ENCODE measurements at places on chromosomes 12 and 14.

DNA sequence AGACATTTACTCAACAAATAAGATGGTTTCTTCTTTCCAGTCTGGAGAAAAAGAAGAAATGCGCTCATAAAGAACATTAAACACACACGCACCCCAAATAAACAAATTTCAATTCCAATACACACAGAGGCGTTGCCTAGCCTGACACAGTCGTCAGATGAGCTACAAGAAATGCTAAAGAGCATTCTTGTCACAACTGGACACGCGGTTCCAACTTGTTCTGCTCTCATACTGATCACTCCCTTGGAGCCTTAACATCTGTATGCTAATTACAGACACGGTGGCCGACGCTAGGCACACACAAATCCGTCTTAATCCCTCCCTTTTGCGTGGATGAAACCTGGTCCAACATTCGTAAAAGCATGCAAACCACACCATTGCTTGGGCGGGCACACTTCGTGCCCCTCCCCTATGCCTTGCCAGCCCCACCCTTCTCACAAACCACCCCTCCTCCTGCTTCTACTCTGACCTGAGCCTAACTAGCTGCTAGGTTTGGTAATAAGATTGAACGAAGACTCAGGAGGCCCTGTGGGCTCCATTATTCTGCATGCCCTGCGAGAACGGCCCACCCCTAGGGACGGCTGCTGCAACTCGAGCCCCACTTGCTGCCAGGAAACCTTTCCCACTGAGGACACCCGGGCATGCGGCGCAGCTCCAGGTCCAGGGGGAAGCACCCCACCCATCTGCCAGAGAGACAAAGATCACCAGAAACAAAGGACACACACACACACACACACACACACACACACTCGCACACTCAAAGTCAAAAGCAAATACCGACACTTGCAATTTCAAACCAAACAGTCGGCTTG, 1.2 kb downstream of the KCNK10 start:
- no peak for DNase-seq

DNA sequence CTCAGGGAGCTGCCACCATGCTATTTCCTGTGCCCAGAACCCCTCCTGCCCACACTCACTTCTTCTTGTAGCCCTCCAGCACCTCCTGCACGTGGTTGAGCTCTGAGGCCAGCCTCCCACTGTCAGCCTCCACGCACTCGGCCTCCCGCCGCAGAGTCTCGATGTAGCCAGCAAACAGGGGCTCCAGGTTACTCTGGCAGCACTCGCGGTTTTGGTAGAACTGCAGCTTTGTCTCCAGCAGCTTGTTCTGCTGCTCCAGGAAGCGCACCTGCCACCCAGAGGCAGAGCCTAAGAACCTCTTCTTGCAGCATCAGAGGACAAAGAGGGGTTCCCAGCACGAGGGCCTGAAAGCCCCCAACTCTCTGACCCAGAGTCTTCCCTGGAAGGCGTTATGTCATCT, 2.1 kb downstream of the KRT83 start:
- no peak for DNase-seq

DNA sequence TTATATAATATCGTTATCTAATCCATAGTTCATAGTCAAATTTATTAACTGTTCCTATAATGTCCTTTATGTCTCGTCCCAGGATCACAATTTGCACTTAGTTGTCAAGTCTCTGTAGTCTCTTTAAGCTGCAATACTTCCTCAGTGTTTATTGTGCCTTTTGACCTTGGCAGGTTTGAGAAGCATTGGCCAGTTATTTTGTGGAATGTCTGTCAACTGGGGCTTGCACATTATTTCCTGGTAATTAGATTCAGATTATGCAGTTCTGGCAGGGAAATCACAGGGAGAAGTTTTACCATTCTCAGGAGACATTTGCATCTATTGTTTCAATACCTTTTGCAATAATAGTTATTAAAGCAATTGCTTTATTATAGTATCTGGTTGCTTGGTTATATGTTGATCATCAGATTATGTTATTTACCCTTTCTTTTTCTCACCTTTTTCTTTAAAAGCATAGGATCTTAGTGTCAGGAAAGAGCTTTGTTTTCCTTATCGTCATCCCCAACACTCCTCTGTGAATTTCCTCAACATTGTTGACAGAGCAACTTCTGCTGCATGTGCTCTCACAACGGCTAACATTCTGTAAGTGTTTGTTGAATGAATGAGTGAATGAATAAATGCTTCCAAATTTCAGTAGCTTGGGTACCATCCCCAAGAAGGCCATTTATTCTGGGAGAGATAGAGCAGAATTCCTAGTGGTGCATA, 3.7 kb upstream of the ART4 start:
- no peak for DNase-seq

GRCh38 chr14:73125746-73126145, 10.6 kb upstream of the PSEN1 start:
- DNase-seq = no peak

DNA sequence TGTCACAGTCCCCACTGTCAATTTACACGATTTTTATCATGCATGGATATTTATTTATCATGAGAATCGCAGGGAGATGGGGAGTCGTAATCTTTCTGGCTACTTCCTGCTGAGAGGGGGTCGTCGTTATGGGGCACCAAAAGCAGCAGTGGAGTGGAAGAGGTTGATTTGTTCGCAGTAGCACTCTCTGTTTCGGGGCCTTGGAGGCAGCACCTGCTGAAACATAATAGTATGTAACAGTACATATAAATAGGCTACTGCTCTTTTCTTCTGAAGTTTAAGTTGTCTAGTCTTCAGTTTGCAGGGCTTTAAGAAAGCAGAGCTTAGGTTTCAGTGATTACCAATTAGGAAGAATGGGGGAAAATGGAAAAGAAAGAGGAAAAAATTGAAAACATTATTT, 3.8 kb downstream of the SOAT2 start:
- DNase-seq = no peak

DNA sequence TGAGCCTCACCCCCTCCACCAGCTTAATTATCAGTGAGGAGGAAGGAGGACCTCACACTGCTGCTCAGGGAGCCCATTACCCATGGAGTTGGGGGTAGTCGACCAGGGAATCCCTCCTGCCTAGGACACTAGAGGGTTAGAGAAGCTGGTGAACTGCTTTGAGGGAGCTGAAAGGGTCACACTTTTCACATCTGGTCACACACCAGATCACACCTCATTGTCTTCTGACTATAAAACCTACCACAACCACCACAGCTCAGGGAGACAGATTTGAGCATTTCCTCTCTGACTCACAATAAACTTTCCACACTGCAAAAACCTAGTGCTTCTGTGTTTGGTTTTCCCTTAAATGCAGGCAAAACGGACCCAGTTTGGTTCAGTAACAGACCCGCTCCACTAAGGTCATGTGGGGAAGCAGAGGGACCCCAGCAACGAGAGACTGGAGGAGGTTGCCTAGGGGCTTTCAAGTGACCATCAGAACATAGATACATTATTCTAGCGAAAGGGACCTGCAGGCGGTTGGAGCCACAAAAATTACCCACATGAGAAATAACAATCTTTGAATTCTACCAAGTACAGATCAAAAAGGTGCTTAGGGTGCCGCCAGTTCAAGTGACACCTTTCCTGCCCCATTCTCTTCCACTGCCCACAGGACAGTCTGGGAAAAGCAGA, 151.4 kb upstream of the AVPR1A start:
- no peak for DNase-seq

DNA sequence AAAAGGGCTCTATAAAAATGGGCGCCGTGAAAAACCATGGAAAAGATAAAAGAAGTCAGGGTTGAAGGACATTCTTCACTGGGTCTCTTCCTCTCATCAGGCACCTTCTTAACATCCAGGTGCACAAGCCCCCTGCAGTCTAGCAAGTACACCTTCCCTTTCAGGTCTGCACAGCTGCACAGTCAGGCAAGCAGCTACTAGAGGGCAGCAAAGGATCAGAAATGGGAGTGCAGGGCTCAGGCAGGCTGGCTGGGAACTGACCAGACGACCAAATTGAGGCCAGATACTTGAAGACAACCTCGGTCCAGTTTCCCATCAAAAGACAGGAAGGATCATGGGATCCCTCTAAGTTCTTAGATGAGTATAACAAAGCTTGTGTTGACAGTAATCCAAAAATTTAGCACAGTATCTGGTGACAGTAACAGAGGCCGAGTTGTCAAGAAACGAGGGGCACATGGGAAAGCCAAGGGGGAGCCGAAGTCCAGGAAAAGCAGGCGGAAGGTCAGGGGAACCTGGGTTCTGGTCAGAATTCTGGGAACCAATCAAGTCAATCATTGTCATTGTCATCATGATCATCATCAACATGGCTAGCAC, 10.1 kb upstream of the GRIP1 start:
- DNase-seq = no peak

- DNase-seq = no peak
These were observed 28.1 kb downstream of the TNFAIP2 start for GRCh38 chr14:103151270-103151945.

- no peak for DNase-seq
These were observed 19.3 kb downstream of the CCDC62 start for GRCh38 chr12:122793685-122794106.

DNA sequence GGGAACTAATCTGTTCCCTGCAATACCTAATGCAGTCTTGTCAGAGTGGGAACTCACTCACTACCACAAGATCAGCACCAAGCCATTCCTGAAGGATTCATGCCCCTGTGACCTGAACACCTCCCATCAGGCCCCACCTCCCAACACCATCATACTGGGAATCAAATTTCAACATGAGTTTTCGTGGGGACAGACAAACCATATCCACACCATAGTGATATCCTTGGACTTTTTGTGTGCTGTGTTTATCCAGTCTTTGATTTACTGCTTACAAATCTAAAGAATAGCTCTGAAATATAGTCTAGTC, 243.5 kb downstream of the FBXL14 start:
- no peak for DNase-seq

- DNase-seq = no peak
These were observed 30.4 kb upstream of the SUPT16H start for GRCh38 chr14:21414137-21414631.

DNA sequence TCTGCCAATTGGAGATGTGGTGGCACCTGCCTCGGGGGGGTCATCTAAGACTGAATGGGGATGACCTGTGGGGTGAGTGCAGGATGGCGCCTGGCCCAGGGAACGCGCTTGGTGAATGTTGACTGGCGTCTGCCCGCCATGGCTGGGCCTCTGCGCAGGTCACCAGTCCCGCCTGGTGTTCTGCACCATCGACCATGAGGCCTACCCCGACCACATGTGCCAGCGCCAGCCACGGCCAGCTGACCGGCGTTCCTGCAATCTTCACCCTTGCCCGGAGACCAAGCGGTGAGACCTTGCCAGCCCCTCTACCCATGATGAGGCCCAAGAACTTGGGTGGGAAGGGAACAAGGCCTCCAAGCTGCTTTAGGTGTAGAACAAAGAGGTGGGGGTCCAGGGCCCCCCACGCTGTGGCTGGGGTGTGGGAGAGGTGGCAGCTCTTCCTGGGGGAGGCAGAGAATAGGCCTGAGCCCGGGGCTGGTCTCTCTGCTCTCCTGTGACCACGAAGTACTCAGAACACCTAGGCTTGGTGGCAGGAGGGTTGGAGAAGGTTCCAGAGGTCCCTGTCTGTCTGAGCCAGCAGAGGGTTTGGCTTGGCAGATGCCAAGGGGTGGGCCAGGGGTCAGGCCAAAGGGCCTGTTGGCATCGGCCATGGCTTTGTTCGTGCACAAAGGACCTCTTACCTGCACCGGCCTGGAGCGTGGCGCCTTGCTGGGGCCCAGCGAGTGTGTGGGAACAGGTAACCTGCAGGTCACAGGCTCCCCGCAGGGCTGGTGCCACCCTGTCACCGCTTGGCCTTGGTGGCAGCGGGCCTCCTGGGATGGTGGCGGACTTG, 15.4 kb downstream of the PAPLN start:
- no peak for DNase-seq

DNA sequence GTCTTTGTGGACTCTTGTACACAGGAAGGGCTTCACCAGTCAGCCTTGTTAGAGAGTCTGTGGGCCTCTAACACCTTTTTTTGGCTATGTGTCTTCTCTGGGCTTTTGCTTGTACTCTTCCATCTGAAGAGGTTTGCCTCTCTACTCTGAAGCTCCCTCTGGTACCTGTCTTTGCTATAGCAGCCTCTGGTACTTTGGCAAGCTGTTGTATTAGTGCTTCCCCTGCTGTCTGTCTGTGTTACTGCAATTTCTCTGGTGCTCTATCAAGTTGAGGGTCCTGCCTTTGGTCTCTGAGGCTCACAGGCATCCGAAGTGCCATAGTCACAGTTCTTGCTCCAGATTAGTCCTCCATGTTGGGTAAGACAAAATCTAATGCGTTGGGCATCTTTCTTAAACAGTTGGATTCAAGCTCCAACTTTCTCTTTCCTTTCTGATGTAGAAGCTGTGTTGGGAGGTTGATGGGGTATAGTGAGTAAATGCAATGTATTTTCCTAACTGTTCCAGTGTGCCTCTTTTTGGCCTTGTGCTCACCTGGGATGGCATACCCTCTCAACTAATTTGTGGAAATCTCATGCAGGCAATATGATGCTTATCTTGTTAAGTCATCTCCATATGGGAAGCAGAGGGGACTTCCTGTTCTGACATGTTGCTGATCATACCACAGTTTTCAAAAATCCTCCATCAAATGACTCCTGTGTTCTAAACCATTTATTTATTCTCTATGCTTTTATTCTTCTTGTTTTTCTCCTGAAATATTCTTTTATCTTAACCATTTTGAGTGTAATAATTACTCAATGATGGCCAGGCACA, 88.8 kb downstream of the ATF7IP start:
- no peak for DNase-seq

DNA sequence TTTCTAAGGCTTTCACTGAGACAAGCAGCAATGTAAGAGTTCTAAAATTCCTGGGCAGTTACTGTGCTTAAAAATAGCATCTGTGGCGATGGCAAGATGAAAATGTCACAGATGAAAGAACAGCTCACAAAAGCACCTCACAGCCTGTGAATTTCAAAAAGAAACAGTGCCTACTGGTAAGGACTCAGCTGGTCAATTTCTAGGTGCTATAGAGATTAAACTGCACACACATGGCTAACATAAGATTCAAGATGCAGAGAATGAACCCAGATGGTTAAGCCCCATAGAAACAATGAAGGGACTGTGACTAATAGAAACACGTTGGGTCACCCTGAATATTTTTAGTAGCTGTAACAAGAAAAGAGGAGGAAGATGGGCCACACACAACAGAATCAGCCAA, 12.0 kb upstream of the IL26 start:
- no peak for DNase-seq

- DNase-seq = no peak
These were observed 120.1 kb downstream of the BMP4 start for GRCh38 chr14:53836551-53836950.

- DNase-seq = no peak
These were observed 1.9 kb downstream of the FAM186A start for GRCh38 chr12:50394469-50395029.

GRCh38 chr14:90409209-90409730, 12.4 kb downstream of the CALM1 start:
- DNase-seq = no peak

GRCh38 chr12:42261708-42262107, 23.7 kb upstream of the YAF2 start:
- DNase-seq = no peak

DNA sequence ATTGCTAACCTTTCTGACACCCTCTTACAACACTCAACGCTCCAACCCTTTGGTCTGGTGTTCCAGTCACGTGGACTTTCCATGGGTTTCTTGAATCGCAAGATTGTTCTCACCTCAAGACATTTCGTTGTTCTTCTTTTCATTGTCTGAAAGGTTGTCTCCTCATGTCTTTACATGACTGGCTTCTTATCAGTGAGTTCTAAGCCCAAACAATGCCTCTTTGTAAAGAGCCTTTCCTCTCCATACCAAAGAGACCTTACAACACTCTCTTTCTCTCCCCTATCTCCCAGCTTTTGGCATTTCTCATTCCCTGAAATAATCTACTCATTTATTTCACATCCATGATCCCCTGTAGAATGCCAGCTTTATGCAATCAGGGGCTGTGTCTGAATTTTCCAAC, 1144.8 kb downstream of the AACS start:
- DNase-seq = no peak
